ENCODE measurements at places on chromosomes 6 and 20.

DNA sequence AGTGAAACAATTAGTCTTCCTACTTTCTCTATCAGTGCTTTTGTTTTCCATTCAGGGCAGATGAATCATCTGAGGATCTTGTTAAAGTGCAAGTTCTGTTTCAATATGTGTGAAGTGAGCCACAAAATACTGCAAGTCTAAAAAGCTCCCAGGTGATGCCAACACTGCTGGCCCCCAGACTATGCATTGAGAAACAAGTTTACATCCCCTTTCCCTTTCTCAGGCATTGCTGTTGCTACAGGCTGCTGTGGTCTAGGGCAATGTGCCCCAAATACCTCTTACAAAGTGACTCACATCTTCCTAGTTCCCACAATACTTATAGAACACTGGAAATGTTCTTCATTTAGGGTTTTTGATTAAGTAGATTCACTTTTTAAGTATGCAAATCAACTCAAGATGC is 31.8 kb downstream of the ABRACL start:
- peak; percentile 61 for DNase-seq

- no peak for DNase-seq
Observed at GRCh38 chr6:52124126-52125121, 37.0 kb upstream of the PKHD1 start.

DNA sequence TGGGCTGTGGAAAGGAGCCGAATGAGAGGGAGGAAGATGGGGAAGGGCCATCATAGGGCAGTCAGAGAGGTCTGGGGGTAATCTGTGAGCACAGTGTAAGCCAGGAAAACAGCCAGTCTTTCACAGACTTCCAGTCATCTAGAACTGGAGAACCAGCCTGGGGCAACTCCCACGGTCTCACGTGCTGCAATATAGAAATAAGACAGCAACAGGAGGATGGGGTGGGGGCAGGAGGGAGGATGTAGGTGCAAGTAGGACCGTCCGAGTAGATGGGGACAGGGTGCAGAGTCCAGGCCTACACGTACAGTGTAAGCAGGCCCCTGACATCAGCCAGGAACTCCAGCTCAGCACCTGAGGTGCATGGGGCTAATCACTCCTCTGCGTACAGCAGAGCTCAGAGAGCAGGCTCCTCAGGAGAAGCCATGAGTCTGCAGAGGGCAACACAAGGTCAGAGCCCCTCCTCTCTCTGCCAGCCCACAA is 58.2 kb upstream of the TNFAIP3 start:
- DNase-seq = no peak

GRCh38 chr20:346640-347316 is at the start of gene NRSN2:
Gene NRSN2 (plus strand): TSS chr20:347111. CDS start chr20:349644, 2,533 bp downstream.
- no peak for DNase-seq
